NCI-H1105 treated with DMSO at 0.1 percent for 48 hours (cell line): ENCODE measurements at places on chromosomes 16 and 17.
A peak's percentile ranks its signal among the peaks of the same experiment; 100 is the strongest.

- no peak for DNase-seq
Observed at GRCh38 chr17:75109046-75109406, 743 bp upstream of the ARMC7 start.

DNA sequence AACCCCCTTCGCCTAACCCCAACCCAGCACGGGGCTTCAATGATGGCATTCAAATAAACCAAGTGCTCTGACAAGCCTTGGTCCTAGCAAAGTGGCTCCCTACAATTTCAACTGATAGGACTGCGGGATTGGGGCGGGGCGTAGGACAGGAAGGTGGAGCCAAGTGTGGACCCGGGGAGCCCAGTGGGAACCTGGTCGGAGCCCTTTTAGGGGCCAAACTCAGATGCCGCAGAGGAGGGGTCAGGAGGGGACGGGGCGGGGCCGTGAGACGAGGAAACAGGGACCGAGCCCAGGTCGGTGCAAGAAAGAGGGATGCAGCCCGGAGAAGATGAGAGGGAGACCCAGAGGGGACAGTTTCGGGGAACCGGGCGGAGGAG lies 13.2 kb upstream of the CDIPT start:
- DNase-seq, result no peak

DNA sequence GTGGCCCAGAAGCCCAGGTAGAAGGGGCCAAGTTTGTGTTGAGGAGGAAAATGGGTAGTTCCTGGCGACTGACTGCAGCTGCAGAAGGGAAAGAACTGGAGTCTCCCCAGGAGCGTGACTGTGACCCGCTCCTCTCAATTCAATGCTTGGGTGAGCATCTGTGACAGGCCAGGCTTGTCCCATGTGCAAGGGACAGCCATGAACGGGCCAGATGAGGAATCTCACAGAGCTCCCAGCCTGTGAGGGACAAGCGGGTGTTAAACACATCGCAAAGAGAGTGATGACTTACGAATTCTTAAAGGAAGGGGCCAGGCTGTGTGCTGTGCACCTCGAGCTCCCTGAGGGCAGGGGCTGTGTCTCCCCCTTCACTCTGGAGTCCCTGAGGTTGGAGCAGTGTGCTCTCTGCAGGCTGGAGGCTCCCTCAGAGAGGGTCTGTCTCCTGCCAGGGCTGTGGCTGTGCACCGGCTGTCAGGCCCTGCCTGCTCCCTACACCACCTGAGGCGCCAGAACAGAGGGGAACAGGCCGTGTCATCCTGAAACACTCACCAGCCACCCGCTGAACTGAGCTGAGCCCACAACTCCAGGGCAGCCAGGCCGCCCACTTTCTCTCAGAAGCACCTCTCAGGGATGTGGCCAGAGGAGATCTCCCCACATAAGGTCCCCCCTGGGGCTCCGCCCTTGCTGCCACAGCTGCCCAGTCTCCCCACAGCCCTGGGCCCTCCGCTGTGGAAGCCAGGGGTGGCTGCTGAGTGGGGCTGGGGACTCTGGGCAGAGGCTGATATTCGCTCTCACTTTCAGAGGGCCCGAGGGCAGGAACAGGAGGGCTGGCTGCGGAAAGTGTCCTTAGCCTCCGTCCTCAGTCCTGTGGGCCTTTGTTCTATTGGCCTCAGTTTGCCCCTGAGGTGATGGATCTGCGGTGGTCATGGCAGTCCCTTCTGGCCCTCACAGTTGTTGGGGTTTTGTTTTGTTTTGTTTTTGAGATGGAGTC lies 25.7 kb upstream of the NXPH3 start:
- DNase-seq, result no peak

DNA sequence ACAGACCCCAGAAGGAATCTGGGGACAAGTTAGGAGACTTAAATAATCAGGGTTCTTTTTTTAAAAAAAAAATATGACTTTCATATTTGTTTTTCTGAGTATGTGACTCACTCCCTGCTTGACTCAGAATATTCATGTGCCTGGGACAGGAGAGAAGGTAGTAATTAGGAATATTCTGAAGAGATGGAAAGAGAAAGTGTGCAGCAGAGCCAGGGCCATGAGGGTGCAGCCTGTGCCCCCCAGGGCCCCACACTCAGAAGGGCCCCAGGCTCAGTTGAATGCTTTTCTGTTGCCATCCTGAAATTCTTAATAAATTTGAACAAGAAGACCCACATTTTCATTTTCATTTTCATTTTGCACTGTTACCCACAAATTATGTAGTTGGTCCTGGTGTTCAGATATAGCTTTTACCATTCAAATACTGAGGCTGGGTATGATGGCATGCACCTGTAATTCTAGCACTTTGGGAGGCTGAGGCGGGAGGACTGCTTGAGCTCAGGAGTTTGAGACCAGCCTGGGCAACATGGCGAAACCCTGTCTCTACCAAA lies 11.5 kb upstream of the LONP2 start:
- DNase-seq, result no peak

DNA sequence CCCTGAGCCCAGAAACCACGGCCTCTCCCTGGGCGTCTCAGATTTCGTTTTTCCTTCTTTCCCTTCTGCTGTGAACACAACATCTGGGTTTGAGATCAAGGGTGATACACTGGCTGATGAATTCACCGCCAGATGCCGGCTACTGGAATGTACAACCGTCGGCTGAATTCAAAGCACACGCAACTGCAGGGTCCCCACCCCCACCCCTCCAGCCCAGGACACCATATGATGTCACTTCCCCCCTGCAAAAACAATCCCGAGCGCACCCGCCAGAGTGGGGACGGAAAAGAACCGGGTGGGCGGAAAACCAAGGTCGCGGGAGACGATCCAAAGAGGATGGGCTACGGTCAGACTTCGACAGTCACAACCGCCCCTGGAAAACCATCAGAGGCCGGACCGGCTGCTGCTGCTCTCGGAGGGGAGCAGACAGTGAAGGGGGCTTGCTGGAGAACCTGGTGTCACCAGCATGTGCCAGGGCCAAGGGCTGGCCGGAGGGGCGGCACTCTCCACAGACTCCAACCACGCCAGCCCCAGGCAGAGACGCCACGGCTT lies 23.3 kb downstream of the CEP295NL start:
- DNase-seq, result no peak

DNA sequence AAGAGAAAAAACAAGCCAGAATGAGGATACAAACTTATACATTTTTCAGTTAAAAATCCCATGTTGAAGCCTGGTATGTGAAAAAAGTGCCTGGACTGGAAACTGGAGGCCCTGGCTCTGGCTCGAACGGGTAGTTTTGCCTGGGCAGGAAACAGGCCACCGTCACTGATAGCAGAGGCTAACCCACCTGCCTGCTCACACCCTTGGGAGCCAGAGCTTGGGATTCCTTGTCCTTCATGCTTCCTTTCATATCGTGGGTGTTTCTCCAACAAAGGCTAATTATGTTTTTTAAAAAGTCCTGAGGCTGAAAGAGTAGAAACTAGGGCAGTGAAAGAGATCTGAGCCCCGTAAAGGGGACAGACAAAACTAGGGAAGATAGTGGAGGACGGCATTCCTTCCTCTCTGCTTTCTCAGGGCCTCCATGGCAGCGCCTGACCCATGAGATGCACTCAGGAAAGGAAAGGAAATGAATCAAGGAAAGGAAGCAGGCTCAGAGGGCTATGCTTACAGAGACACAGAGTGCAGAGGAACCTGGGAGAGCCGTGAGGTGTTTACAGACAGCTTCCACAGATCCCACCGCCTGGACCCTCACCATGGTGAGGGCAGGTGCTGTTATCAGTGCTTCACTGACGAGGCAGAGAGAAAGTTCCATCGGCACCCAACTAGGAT lies 138.1 kb downstream of the PARN start:
- no peak for DNase-seq

DNA sequence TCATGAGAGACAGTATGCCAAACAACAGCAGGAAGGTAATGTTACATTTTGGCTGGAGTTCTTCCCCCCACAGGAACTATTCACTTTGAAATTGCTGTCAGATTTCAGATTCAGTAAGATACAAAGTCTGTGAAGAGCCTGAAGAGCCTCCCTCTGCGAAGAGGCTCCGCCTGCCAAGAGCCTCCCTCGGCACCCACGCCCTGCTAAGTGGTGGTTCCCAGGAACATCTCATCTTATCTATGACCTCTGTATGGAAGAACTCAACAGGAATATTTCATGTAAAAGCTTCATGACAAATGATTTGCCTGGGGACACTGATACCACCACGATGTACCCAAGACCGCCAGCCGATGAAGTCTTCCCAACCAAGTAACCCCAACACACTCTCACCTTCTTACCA lies 3.2 kb downstream of the ZC3H7A start:
- peak; percentile 55 for DNase-seq

DNA sequence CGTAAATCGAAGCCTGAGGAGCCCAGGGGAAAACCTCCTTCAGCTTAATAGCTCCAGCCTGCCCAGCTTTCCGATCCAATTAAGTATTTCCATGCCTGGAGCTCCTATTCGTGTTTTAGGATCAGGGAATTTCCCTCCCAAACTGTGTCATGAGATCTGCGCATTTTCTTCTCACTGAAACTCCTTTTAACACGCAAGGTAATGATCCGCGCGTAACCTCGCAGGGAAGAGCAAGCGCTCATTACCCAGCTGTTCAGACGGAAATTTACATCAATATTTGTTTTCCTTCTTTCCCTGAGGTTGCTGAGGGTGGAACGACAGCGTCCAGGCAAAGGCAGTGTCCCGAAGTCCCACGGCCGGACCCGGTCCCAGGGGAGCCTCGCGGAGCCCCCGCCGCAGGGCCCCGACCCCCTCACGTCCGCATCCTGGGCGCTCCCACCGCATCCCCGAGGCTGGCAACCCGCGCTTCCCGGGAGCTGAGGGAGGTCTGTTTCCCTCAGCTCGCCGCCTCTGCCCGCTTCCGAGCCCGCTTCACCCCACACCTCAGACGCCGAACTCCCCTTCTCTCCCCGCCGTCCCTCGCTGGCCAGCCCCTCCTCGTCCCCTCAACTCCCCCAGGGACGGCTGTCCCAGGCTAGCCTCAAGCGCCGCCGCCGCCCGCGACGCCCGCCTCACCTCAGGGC lies 415 bp downstream of the ABCA5 start:
- DNase-seq, result peak; percentile 44

DNA sequence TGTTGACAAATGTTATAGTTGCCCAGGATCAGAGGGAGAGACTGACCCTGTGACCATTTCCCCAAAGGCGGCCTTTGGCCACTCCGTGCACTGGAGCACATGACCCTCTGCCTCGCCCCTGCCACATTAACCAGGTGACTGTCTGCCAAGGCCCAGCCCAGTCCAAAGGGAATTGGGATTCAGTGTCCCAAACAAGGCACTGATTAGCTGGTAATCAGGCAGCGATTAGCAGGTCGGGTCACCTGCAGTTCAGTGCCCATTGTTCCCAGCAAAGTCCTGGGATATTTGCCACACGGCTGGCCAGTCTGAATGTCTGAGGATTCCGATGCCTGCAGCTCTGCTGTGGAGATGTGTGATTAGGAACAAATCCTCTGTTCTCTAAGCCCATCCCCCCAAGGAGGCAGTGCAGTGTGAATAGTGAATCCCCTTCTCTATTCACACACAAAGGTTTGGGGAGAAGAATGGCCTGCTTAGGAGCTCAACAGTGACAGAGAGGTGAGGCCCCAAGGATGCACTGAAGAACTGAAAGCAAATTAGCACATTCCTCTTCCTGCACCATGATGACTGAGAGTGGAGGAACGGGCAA lies 123.1 kb upstream of the MAF start:
- no peak for DNase-seq

- no peak for DNase-seq
Observed at GRCh38 chr16:80577485-80578280, 36.9 kb downstream of the DYNLRB2 start.

DNA sequence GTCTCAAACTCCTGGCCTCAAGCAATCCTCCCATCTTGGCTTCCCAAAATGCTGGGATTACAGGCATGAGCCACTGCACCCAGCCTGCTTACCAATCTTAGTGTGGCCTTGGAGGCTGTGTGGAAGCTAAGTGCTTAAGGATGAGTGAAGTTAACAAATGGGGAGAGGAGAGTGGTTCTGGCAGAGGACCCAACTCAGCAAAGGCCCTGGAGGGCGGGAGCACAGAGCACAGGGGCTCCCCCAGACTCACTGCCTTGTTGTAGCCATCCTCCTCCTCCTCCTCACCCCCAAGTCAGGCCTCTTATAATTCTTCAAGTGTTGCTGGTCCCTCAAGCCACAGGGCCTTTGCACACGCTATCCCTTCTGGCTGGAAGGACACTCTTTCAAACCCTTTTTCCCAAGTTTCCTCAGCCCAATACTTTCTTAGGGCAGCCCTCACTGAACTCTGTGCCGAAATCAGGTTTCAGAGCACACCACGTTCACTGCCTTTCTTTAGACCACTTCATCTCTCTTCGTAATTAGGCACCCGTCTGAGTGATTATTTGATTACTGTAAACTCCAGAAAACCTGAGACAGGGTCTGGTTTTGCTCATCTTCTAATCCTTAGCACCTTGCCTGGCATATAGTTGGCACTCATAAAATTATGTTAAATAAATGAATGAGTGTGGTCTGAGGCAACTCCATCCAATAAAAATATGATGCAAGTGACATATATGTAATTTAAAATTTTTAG lies 23.4 kb downstream of the NGFR start:
- no peak for DNase-seq

DNA sequence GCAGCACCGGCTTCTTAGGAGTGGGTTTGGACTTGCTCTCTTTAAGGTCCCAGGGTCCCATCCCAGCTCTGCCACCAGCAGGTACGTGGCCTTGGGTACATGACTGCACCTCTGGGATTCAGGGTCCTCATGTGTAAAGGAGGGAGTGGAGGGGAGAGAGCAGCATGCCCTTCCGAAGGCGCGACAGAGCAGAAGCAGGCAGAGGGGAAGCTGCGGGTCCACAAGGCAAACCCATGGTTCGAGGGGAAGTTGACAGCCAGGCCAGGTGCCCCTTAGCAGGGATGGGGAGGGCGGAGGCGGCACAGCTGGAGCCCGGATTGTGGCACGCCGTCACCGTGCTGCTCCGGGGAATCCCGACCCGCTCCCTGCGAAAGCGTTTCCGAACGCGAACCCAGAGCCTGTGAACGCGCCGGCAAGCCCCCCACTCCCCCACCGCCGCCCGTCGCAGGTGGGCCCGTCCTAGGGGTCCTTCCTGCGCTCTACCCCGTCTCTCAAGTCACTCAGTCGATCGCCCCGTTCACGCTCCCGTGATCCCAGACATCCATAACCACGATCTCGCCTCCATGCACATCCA lies 4.1 kb upstream of the TBX2 start:
- DNase-seq, result no peak

GRCh38 chr16:48479955-48480354 lies 94.7 kb upstream of the SIAH1 start:
- DNase-seq, result no peak

GRCh38 chr17:4331614-4332013 lies 34.9 kb downstream of the UBE2G1 start:
- no peak for DNase-seq

DNA sequence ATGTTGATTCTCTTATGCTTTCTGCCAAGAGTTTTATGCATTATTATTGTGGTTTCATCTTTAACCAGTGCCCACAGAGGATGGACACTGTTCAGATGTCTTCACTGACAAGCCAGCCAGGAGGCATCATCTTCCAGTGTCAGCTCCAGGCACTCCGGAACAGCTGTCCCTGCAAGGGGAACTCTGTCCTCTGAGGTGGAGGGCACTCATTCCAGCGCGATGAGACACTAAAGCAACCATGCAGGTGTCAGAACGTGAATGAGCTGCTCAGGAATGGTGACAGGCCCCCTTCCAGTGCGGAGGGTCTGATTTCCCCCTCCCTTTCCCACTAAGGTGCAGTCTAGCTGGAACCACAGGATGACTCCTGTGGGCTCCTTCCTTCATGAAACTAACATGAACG lies 117.5 kb downstream of the NOG start:
- no peak for DNase-seq
